ENCODE measurements at places on chromosomes 2 and 18.

- no peak for DNase-seq
Observed at GRCh38 chr2:64608867-64609226, 44.9 kb downstream of the SERTAD2 start.

GRCh38 chr2:26568076-26568890 lies 72.9 kb downstream of the CIB4 start:
- no peak for DNase-seq

DNA sequence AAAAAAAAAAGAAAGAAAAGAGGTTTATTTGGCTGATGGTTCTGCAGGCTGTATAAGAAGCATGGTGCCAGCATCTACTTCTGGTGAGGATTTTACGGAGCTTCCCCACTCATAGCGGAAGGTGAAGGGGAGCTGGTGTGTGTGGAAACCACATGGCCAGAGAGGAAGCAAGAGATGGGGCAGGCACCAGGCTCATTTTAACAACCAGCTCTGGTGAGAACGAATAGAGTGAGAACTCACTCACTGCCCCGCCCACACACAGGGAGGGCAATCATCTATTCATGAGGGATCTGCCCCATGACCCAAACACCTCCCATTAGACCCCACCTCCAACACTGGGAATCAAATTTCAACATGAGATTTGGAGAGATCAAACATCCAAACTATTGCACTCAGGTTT lies 68.5 kb downstream of the MOGAT1 start:
- no peak for DNase-seq

- DNase-seq = no peak
Observed at GRCh38 chr2:241091734-241092445, 10.2 kb downstream of the MTERF4 start.

DNA sequence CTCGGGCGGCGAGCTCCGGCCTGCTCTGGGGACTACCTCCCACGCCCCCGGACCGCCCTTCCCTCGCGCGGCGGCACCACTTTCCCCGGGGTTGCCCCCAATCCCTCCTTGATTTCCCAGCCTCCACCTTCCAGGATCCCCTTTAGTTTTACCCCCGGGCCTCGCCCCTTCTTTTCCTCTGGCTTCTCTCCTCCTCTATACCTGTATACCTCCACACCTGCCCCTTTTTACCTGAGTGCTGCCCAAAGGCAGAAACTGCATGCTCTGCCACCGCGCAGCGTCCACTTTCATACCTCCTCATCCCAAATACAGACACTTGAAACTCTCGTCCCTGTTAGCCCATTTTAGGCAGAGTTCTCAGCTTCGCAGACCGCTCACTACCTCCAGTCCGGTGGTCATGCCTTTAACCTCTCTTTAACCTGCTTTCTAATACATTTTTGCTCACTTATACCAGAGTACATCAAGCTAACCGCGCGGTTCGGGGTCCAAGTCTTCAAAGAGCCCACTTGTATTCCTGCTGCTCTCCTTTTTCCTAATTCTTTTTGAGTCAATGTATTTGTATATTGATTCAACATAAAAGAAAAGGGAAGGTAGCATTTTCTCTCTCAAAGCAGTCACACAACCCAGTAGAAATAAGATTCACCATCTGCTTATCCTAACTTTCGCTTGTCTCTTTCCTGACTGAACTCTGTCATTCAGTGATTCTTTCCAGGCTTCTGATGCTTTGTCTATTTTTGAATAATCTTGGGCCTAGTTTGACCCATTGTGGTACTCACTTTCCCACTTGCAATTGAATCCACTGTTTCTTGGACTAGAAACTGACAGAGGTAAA lies 901 bp downstream of the SPOPL start:
- DNase-seq = peak; percentile 9

DNA sequence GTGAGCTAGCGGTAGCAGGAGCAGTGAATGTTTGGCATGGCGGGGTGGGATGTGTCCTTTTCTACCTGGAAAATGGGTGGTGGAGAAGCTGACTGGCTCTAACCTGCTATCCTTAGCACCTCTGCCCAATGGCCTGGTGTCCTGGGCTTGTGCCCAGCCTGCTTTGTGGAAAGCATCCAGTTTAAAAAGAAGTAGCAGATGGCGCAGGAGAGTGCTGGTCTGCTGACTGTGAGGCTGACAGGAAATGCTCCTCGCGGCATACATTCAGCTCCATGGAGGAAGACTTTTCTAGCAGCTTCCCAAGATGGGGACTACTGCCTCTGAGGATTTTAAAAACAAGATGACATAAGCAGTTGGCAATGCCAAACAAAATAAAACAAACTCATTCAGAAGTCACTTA lies 56.2 kb upstream of the LYPD6B start:
- DNase-seq = no peak

DNA sequence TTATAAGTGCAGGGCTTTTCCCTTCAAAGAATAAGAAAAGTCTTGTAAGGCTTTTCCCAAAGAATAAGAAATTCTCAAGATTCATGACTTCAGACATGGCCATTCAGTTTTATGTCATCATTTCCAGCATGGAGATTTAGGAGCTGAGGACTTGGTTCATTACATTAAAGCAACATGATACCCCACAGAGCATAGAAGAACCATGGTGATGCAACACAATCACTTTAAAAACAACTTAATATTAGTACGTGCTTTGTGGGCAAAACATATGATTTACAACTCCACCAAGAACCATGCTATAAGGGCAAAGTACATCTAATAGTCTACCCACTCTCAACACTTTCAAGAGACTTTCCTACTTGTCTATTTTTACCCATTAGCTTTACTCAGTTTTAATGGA lies 214.4 kb downstream of the SRBD1 start:
- no peak for DNase-seq

DNA sequence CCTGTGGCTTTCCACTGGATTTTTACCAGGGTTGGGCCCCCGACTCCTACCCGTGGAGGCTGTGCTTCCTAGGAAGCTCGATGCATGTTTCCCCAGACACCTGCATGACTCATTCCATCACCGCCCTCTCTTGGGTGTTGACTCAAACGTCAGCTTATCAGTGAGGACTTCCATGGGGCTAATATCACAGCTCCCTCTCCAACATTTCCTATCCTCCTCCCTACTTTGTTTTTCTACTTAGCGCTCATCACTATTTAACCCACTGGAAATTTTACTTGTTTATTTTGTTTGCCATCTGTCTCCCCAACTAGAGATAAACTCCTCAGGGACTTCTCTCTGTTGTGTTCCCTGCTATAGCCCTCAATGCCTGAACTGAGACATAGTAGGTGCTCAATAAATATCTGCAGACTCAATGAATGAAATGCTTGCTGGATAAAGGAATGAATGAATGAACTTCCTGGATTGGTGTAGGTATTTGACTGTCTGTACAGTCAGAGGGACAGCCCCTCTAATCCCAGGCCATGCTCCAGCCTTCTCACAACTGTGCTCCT lies 89.7 kb upstream of the MSH2 start:
- no peak for DNase-seq

GRCh38 chr2:98333922-98334321 lies 12.3 kb upstream of the CNGA3 start:
- no peak for DNase-seq

GRCh38 chr18:56815926-56816325 lies 164.8 kb downstream of the WDR7 start:
- no peak for DNase-seq

DNA sequence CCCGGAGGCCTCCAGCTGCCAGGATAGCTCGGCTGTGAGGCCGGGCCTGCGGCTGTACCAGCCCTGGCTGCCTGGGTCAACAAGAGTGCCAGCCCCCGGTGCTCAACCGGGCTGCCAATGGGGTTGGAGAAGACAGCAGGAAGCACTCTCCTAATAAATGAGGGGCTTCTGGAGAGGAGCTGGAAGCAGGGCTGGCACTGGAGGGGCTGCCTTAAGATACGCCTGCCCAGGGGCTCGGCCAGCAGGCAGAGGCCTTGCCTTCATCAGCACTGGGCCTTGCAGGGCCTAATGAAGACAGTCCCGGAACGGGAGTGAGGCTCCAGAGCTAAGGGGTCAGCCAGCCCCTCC lies 73.6 kb downstream of the TEX51 start:
- DNase-seq = no peak

- DNase-seq = no peak
Observed at GRCh38 chr2:230018153-230018552, 50.6 kb downstream of the SLC16A14 start.

DNA sequence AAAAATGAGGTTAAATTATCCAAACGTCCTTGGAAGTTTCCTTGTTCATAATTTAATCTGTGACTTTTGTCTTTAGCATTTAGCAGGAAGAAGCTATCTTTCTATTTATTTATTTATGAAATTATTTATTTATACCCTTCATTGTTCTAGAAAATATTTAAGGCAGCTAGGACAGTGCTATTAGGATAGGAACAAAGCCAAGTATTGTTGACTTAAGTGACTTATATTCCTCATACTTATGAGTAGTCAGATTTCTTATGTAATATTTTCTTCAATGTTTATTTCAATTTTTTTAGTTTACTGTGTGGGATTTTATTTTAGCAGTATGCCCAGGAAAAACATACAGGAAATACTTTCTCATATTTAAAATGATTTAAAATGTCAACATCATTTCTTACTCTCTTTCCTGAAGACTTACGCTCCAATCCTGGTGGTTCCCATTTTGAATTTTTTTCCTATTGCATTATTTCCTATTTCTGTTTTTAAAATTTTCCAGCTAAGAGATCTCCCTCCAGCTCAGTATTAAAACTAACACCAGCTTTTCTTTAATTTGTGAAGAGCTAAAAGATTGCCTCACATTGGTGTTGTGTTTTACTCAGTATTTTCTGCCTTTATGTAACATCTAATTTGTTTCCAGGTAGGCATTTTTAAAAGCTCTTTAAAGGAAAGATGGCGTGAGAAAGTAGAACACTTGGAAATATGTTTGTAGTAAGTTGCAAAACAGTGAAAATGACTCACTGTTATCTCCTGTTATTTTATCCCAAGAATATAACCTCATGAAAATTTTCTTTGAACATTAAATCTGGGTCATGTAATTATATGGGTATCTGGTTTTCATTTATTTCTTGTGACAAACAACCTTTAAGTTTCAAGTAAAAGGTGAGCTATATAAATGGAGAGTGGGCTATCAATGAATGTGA lies 32.2 kb downstream of the MAPRE2 start:
- DNase-seq = no peak

- no peak for DNase-seq
Observed at GRCh38 chr2:200054681-200055468, 99.5 kb downstream of the MAIP1 start.

- DNase-seq = no peak
Observed at GRCh38 chr18:6633310-6633709, 96.2 kb upstream of the ARHGAP28 start.

GRCh38 chr2:153543635-153544071 lies 65.1 kb upstream of the RPRM start:
- no peak for DNase-seq

DNA sequence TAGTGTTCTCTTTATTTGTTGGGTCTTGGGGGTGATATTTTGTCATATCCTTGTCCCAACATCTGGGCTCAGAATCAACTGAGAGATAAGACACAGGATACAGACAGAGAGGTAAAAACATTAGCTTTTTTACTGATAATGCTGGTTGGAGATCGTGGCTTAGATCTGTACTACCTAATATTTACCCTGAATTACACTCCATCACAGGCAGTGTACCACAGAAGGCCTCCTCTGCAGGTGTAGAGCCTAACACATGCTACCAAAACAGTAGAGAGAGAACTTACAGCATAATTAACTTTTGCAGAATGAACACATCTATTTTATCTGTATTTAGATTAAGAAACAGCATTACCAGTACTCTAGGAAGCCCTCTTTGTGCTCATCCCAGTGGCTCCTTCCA lies 6.8 kb downstream of the AGPS start:
- DNase-seq = no peak

- DNase-seq = no peak
Observed at GRCh38 chr2:143575340-143575739, 446.1 kb downstream of the ARHGAP15 start.

- DNase-seq = no peak
Observed at GRCh38 chr18:2978661-2979106, 34.3 kb downstream of the LPIN2 start.

DNA sequence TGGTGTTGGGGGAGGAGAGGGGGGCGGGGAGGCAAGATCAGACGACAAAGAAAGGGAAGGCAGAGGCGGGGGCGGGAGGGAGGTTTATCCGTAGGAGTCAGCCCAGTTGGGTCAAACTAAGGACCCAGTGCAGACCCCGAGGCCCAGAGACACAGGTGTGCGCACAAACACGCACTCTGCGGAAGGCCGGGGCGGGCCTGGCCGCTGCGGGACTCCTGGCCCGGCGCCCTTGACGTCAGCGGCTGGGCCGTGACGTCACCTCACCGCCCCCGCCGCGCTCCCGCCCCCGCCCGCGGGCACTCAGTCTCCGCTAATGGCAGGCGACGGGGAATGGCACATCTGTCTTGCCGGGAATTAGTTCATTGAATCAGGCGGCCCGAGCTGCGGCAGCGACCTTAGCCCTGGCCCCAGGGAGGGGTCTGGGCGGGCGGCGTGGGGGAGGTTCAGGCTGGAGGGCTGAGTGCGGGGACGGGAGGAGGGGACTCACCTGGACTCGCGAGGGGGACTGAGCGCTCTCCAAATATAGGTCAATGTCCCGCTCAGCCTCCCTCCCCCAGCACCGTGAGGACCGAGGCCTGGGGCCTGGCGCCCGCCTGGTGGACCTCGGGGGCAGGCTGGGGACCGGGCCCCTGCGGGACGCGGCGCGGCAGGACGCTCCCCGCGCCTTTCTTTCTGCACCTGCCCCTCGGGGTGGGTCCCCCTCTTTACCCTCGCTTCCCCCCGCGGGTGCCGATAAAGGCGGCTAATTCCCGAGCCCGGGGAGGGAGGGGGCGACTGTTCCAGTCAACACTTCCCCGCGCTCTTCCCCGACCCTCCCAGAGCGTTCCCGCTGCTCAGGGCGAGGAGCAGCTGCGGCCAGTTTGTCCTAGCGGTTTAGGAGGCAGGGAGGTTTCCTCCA lies 15.5 kb upstream of the ECEL1 start:
- no peak for DNase-seq

- DNase-seq = no peak
Observed at GRCh38 chr2:239648607-239649006, 247.8 kb upstream of the HDAC4 start.

DNA sequence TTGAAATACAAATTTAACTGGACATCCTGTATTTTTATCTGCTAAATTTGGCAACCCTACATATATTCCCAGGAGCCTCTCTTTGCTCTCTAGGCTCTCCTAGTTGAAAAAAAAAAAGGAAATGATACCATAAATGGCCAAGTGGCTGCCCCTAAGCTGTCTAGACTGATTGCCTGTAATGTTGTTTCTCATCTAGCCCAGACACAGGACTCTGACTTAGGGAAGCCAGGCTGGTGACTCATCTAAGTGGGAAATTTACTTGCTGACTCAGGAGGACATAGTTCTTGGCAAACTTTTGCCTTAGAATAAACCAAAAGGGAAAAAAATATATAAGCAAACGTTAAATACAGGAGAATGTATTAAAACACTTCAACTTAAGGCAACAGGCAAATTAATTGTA lies 14.6 kb upstream of the ITGAV start:
- no peak for DNase-seq

- no peak for DNase-seq
Observed at GRCh38 chr2:99106913-99107312, 34.6 kb upstream of the C2orf15 start.

Measured in activated CD4-positive, alpha-beta T cell treated with anti-CD3 and anti-CD28 coated beads, Interleukin-2, amount 10 ng/mL, durations not matched to agents 7 days and 5 days (primary cell).